ENCODE measurements at places on chromosomes 3 and 15.

- DNase-seq: no peak
These were observed 235.8 kb downstream of the SUCLG2 start for GRCh38 chr3:67418426-67419217.

DNA sequence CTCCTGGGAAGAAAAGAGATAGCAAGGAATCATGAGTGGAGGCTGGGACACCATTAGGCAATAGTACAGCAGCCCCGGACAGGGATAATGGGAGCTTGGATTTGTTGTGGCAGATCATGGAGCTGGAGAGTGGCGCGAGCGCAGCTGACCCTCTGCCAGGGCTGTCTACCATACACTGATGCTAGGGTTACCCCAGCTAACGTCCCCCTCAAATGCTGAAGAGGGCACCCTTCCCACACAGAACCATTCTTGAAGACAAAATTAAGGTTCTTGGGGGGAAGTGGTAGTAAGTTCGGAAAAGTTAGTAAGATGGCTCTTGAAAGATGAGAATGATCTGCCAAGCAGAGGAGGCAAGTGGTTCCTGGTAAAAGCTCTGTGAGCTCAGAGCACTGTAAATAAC is 61.1 kb downstream of the ST3GAL6 start:
- DNase-seq: no peak

GRCh38 chr3:53238051-53238850 is 17.6 kb downstream of the TKT start:
- DNase-seq: no peak

DNA sequence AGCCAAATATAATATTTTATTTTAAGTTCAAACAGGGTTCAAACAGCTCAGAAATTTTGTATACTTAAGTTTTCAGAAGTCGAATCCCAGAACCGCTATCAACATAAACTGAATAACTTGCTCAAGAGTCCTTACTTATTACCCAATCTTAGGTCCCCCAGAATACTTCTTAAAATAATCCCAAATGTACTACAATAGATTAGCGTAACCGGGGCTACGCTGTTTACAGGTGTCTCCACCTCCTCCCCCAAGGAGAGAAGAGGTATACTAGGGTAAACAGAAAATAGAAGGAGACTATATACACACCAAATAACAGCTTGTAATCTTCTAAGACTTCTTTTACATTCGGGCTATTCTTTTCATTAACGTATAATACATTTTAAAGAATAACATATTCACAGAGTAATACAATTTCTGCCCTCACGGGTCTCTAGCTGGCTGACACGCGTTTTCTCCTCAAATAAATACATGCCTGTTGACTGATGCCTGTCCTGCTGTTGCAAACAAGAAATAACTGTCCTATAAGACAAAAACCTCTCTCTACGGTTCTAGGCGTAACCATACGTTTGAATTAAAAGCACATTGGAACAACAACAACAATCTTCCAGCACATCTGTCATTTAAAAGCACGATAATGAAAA is 1.3 kb downstream of the DENND4A start:
- no peak for DNase-seq

DNA sequence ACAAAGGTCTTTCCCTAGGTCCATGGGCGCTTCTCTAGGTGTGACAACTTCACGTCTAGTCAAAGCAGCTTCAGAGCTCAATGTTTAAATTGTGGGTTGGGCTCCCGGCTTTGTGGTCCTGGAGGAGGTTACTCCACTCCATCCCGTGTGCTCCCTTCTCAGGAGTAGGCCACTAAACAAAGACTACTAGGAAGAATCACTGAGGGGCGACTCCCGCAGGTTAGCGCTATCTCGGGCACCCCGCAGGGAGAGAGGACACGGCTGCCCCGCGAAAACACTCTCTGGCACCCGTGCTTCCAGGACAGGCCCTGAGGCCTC is 500 bp downstream of the PARP6 start:
- no peak for DNase-seq

DNA sequence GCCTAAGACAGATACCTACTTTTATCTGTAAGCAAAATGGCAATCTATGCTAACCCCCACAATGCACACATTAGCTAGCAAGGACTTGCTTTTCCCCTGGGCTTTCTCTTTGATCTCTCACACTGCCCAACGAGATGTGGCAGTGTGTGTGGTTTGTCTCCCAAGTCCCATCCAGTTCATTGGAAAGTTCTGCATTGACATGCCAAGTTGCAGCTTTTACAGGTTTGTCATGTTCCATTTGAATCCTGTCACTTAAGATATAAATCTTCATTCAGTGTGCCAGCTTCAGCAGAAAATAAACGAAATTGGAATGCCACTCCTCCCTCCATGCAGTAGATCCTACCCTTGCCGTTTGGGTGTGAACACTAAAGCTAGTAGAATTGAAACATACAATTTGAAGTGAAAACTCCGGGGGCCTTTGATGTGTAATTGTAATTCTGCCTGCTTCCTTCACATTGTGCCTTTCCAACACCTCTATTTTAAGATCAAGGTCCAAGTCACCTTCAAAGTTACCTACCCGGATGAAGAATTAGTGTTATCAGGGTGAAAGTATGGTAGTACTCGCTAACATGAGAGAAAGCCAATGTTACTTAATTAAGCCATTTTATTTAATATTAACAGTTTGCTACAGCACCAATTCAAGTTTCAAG is 130.9 kb upstream of the BHLHE40 start:
- DNase-seq: no peak

DNA sequence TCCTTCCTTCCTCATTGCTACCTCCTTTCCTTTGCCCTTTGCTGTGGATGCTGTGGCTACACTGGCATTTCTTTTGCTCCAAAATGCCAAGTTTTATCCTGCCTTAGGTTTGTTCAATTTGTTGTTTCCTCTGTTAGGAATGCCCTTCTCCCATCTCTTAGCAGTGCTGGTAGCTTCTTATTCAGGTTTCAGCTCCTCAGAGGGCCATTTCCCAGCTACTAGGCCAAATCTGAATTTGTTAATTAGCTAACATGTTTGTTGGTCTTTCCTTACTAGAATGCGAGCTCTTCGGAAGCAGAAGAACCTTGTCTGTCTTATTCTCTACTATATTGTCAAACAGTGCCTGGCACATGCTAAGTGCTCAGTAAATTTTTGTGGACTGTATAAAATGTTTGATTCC is 11.0 kb downstream of the MAPK6 start:
- no peak for DNase-seq

DNA sequence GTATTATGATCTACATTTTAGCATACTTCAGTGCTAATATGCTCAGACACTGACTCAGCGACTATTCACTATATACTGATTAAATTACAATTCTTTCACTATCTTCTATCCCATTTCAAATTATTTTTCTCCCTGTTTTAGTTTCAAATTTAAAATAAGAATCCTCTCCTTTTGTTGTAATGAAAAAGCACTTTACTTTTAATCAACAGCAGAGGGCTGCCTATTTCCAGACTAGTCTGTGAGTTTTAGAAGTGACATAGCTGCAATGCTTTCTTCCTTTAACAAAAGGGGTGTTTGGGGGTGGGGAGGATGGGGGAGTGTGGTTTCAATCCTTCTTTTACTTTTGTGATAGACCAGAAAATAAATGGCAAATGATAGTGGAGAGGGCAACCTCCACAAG is 2.4 kb downstream of the NEDD4 start:
- no peak for DNase-seq

GRCh38 chr3:59968513-59969045 is 918.8 kb upstream of the CFAP20DC start:
- DNase-seq: no peak

GRCh38 chr15:79549196-79549595 is 117.1 kb downstream of the MINAR1 start:
- DNase-seq: no peak
